ENCODE measurements at places on chromosomes 16 and 17.

DNA sequence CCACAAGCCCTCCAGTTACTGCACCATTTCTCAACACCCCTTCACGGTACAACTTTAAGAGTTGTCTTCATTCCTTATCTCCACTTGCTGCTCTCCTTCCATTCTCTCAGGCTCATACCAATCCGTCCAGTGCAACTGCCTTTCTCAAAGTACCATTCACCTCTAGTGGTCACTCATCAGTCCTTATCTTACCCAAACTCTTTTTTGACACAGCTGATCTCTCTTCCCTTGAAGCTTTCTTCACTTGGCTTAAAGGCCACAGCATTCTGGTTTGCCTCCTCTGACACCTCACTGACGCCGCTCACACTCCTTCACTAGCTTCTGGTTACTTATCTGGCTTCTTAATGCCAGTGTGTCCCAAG is 24.9 kb downstream of the UBE2G1 start:
- no peak for DNase-seq

- no peak for DNase-seq
Measured at GRCh38 chr17:72926171-72926570, 166.3 kb downstream of the SLC39A11 start.

DNA sequence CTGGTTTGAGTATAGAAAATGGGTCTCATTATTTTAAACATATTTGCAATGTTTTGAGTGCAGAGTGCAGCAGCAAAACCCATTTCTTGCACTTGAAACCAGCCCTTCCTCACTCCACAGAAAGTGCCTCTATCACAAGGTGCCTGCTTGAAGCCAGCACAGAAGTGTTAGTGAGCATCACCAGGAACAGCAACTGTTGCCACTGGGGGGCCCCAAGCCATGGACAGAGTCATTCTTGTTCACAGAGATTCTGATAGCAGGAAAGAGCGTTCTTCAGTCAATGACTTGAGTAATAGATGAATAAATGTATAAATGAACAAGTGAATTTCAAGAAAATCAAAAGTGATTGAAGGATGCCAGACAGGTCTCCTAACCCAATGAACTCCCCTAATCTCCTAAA is 45.6 kb downstream of the CHD9NB start:
- DNase-seq = no peak

GRCh38 chr16:86099326-86099725 is 200.4 kb downstream of the IRF8 start:
- no peak for DNase-seq

DNA sequence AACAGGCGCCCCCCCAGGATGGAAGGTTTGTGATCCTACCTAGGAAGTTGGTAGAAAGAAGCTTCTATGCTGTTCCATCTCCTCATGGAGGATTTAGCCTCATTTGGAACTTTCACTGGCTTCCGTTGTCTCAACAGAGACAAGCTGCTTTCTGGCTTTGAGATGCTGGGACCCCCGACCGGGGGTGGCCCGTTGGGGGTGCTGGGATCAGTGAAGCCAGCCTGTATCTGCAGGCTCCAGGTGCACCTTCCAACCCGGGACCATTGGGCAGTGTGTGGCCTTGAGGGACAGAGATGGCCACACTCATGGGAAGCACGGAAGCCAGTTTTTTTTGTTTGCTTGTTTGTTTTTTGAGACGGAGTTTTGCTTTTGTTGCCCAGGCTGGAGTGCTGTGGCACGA is 15.4 kb downstream of the CIBAR2 start:
- no peak for DNase-seq

DNA sequence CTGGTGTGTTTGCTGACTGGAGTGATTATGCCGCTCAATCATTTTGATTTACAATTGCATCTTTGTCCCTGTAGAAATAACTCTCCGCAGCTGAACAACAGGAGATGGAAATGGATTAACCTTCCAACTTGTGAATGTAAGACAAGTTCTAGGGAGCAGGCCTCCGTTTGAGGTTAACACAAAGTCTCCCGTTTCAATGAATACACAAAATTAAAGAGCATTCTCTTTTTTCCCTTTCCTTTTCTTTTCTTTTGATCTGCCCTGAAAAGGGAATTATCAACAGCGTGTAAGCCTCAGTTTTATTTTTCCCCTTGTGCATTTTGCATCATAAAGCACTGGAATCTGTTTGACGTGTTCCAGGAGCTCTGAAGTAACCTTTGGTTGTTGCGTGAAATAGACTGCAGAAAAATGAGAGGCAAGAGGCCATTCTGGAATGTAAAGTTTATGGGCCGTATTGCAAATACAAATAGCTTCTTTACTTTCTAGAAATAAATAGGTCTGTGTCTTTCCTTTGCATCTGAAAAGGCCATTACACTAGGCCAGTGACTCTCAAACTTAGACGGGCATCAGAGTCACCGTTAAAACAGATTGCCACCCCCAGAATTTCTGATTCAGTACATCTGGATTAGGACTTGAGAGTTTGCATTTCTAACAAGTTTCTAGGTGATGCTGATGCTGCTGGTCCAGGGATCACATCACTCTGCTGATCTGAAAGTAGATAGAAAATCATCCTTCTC is 164.7 kb downstream of the ZNF18 start:
- DNase-seq = no peak

GRCh38 chr17:17913695-17914332 is 58.4 kb downstream of the TOM1L2 start:
- peak; percentile 88 for DNase-seq

- DNase-seq = no peak
Measured at GRCh38 chr16:84562174-84562815, 55.6 kb downstream of the COTL1 start.

- peak; percentile 91 for DNase-seq
Measured at GRCh38 chr16:79372503-79373184, 227.9 kb downstream of the MAF start.

- DNase-seq = peak; percentile 96
Measured at GRCh38 chr16:89687092-89687940, 827 bp downstream of the CDK10 start.

- peak; percentile 74 for DNase-seq
Measured at GRCh38 chr17:67293251-67294203, 48.5 kb upstream of the HELZ start.

DNA sequence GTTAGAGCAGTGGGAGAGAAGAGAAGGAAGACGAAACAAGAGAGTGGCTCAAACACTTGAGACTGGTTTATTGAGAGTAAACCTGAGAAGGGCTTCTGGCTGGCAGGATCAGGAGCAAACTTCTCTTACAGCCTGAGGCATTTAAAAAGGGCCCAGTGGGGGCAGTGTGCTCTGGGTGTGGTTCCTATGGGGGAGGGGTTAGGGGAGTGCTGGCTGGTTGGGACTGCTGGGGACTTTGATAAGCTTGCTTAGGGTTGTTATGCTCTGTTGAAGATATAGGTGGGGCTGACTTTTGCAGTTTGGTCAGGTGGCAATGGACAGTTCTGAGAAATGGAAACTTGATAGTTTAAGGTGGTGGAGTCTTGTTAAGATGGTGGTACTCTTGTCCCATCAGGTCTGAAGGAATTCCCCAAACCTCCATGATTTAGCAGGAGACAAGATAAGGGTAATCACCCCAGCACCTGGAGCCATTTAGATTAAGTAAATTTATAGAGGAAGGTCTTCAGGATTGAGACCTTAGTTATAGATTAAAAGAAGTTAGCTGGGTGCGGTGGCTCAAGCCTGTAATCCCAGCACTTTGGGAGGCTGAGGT is 79.3 kb downstream of the EMP2 start:
- DNase-seq = no peak

- no peak for DNase-seq
Measured at GRCh38 chr17:14396547-14396946, 95.7 kb downstream of the HS3ST3B1 start.

GRCh38 chr17:5511401-5512225 is 25.2 kb downstream of the MIS12 start:
- DNase-seq = no peak

DNA sequence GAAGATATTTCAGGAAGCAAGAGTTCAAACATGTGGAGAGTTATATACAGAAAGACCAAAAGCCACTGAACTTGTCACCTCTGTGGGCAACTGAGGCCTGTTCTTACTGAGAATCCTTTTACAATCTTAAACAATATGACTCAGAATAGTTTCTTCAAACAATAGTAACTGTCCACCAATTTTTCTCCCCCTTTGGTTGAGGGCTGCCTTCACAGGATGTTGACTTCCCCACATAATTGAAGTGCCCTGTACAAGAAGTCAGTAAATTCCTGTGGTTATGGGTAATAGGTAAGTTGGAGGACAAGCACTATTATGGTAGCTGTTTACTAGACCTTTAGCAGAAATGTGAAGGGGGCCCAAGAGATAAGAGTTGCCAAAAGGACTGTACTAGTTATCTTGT is 215.8 kb downstream of the CDH8 start:
- DNase-seq = peak; percentile 46

DNA sequence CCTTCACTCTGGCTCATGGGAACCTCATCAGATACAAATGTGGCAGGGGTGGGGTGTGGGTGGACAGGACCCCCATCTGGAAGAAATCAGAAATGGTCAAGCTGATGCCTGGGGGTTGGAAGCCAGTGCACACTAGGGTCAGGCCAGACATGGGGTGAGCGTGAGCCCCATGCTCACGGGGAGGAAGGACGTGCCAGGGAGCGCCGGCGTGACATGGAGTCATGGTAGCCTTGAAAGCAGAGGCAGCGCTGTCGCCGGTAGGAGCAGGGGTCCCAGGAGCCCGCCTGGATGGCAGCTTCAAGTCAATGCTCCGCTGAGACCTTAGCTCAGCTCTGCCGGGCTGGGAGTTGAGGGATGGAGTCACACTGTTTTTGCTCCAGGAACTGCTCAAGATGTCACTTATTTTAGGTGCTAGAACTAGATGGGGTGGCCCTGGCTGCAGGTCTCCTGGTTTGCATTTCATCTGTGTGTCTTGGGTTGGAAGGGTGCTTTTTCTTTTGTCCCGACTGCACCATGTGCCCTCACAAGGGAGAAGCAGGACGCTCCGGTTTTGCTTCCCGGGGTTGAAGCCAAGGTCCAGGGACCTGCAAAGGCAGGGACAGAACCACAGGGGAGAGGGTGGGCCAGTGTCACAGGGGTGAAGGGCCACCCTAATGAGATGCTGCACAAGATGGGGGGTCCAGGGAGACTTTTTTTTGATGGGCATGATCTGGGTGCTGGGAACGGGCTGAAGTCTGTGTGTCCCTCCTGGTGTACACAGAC is 51.4 kb downstream of the USP22 start:
- DNase-seq = no peak

- DNase-seq = no peak
Measured at GRCh38 chr17:34400301-34400931, 37.4 kb upstream of the CCL1 start.

- DNase-seq = peak; percentile 48
Measured at GRCh38 chr16:71460236-71460635, 1.8 kb downstream of the ZNF23 start.

- DNase-seq = no peak
Measured at GRCh38 chr16:79188739-79189122, 411.8 kb downstream of the MAF start.

GRCh38 chr16:4988647-4989046 is 30.5 kb downstream of the SEC14L5 start:
- DNase-seq = no peak

DNA sequence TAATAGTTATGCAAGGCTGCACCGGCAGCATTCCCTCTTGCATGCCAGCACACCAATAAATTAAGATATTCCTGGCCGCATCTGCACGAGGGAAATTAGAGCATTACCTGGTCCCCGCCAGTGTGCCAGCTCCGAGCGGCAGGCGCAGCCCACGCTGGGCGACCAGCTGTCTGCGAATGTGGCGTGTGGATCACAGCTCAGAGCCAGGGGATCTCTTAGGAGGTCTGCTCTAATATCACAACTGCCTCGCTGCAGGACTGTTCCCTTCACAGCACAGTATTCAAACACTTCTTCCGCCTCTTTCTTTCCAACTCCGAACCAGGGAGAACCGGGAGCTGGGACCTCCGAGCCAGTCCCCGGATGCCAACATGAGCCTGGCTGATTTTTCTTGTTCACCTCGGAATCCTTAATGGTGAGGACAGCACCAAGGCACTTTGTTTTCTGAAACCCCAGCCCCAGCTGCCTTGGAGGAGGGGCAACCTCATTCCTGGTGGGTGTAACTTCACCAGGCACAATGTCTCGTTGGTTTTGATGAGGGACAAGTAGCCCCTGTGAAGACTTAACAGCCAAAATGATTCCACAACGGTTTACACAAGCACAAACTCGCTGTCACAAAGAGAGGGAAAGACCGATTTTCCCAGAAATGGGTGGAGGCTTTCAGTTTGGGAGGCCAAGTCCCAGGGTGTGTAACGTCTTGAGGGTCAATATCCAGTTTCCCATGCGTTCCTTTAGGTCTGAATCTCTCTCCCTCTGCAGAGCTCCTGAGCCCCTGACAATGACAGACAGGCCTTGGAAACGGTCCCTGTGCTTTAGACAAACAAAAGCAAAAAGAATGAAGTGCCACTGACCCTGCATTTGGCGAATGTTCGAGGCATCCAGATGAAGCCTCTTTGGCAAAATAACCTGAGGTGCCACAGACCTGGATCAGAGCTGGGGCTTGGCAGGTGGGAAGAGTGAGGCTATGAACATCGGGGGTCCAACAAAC is 213.2 kb downstream of the C16orf78 start:
- no peak for DNase-seq

DNA sequence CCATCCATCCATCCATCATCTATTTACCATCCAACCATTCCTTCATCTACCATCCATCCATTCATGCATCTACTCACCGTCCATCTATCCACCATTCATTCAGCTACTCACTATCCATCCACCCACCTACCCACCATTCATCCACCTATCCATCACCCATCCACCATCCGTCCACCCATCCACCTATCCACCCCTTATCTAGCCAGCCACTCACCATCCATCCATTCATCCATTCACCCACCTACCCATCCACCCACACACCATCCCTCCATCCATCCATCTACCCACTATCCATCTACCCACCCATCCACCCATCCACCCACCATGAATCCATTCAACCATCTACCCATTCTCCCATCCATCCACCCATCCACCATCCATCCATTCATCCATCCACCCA is 26.6 kb downstream of the BCO1 start:
- no peak for DNase-seq

DNA sequence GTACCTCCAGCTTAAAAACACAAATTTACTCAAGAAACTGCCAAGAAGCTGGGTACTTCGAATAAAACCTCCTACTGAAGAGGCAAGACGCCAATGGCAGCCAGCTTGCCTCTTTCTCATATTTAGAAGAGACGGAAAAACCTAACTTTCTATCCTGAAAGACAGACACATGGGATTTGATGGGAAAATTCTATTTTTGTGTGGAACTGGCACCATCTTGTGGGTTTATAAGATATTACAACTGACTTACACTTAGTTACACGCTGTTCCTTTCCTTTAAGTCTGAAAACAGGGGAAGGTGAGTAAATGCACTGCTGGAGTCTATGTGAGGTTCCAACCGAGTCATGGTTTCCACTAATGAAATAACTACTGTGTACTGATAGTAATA is 10.3 kb downstream of the ZNF18 start:
- DNase-seq = peak; percentile 52
